Cardiac muscle cell (in vitro differentiated cells and primary cell): ENCODE measurements at places on chromosomes 6 and 20. TPM values are rescaled to one million over a fixed set of nuclear protein-coding genes. Genes with fewer than 3 reads are reported as not detected.

Gene PLCG1
- polyA plus RNA-seq, result 43.7 and 48.8 TPM in 2 replicates

Gene C6orf58
- not detected in 2 replicates for polyA plus RNA-seq

Gene LTA
- polyA plus RNA-seq, result not detected in 2 replicates

Gene GABRR2
- polyA plus RNA-seq, result 0.31 and 0.50 TPM in 2 replicates

Gene ZC2HC1B
- polyA plus RNA-seq, result not detected in 2 replicates

Gene TCF21
- 1.8 and 4.0 TPM in 2 replicates for polyA plus RNA-seq

Gene GPX5
- 0.92 and 3.6 TPM in 2 replicates for polyA plus RNA-seq

GRCh38 chr20:17169585-17170136 lies 57.2 kb upstream of the PCSK2 start:
- H3K36me3 ChIP-seq, result no peaks in the 10 kb centered on the region
- H3K4me1 ChIP-seq, result no peaks in the 10 kb centered on the region
- H3K4me3 ChIP-seq, result no peak overlapping the region
- no peaks in the 10 kb centered on the region for H3K27me3 ChIP-seq
- no peak overlapping the region for H3K27ac ChIP-seq

DNA sequence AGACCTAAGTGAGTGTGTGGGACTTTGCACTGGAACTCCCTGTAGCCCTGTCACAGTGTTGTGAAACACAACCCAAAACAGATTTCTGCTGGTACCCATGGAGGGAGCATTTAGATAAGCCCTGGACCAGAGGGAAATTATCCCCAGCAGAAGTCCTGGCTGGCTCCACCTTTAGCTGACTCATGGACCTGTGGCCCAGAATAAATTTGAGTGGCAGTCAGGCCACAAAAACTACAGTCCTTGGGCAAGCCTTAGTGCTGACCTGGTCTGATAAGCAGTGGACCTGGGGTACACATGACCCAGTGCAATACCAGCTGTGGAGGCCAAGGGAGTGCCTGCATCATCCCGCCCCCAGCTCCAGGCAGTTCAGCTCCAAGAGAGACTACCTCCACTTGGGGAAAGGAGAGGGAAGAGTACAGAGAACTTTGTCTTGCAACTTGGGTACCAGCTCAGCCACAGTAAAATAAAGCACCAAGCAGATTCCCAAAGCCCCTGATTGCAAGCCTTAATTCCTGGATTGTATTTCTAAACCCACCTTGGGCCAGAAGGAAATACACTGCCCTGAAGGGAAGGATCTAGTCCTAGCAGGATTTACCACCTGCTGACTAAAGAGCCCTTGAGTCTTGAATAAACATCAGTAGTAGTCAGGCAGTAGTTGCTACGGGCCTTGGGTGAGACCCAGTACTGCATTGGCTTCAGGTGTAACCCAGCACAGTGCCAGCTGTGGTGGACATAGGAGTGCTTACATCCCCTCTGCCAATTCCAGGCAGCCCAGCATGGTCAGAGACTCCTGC lies 140.4 kb upstream of the COL21A1 start:
- DNase-seq, result no peak
- no peaks in the 10 kb centered on the region for H3K27me3 ChIP-seq
- no peak overlapping the region for H3K4me3 ChIP-seq
- no peaks in the 10 kb centered on the region for H3K36me3 ChIP-seq
- H3K27ac ChIP-seq, result no peak overlapping the region
- no peaks in the 10 kb centered on the region for H3K4me1 ChIP-seq

DNA sequence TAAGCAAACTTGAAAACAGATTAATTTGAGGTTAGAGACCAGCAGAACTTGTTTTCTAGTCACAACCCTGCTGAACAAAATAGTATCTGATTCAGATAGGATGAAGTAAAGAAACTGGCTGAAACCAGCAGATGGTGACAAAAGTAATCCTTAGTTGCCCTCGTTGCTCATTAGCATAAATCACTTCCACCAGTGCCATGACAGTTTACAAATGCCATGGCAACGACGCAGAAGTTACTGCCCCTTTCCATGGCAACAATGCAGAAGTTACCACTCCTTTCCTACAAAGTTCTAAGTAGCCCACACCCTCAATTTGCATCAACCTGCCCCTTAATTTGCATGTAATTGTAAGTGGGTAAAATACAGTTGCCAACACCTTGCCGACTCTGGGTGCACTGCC lies 23.7 kb downstream of the SNRPB start:
- DNase-seq, result no peak
- H3K27me3 ChIP-seq, result peaks cover 7% of the 10 kb centered on the region
- no peak overlapping the region for H3K4me3 ChIP-seq
- no peaks in the 10 kb centered on the region for H3K4me1 ChIP-seq
- no peak overlapping the region for H3K27ac ChIP-seq

- no peaks in the 10 kb centered on the region for H3K27me3 ChIP-seq
- no peak for DNase-seq
- no peak overlapping the region for H3K4me3 ChIP-seq
- H3K36me3 ChIP-seq, result no peaks in the 10 kb centered on the region
- H3K27ac ChIP-seq, result no peak overlapping the region
Measured at GRCh38 chr6:112298021-112298745, 43.8 kb upstream of the LAMA4 start.

GRCh38 chr6:17267566-17267965 lies 13.6 kb upstream of the RBM24 start:
- H3K4me1 ChIP-seq, result no peaks in the 10 kb centered on the region
- no peaks in the 10 kb centered on the region for H3K27me3 ChIP-seq
- DNase-seq, result no peak
- H3K4me3 ChIP-seq, result no peak overlapping the region
- H3K27ac ChIP-seq, result no peak overlapping the region

DNA sequence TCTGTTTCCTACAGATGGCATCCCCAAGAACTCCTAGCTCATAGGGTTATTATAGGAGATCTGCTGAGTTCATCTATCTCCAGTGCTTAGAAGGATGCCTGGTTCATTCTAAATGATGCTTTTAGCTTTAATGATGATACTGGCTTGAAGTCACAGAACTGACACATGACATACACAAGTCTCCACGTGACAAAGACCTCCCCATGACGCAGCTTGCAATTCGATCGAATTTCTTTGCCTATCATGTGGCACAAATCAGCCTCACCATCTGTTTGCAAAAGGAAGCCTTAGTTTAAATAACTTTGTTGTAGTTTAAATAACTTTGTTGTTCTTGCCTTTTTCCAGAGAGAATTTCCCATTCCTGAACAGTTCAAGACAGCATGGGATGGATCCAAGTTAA lies 44.1 kb upstream of the FAM8A1 start:
- H3K27ac ChIP-seq, result no peak overlapping the region
- H3K36me3 ChIP-seq, result peaks cover 34% of the 10 kb centered on the region
- H3K4me3 ChIP-seq, result no peak overlapping the region
- H3K27me3 ChIP-seq, result no peaks in the 10 kb centered on the region
- H3K4me1 ChIP-seq, result no peaks in the 10 kb centered on the region

GRCh38 chr6:53107091-53107490 lies 41.5 kb downstream of the GCM1 start:
- H3K27ac ChIP-seq, result no peak overlapping the region
- no peak for DNase-seq
- peaks cover 8% of the 10 kb centered on the region for H3K4me1 ChIP-seq
- no peaks in the 10 kb centered on the region for H3K27me3 ChIP-seq

GRCh38 chr20:44170816-44171410 lies 16.1 kb downstream of the JPH2 start:
- no peak overlapping the region for H3K4me3 ChIP-seq
- peaks cover 43% of the 10 kb centered on the region for H3K4me1 ChIP-seq
- peaks cover 10% of the 10 kb centered on the region for H3K36me3 ChIP-seq
- H3K27me3 ChIP-seq, result no peaks in the 10 kb centered on the region

DNA sequence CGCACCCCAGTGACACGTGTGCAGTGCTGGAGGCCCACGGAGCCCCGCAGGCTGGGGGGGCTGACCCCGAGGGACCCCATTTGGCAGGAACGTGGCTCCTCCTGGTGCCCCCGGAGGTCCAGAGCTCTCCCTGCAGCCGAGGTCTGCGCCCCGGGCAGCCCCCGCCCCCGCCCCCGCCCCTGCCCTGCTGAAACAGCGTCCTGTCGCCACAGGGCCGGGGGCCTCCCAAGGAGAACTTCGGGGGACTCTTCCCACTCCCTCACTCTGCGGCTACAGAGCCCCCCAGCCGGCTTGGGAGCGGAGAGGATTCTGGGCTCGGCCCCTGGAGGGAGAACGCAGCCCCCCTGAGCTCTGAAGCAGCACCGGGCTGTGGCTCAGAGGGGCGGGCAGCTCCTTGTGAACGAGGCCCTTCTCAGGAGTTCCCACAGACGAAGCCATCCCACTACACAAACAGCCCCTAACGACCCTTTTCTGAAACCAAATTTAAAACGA lies 115.2 kb downstream of the DLL1 start:
- no peaks in the 10 kb centered on the region for H3K36me3 ChIP-seq
- no peak overlapping the region for H3K27ac ChIP-seq
- H3K4me3 ChIP-seq, result no peak overlapping the region
- no peaks in the 10 kb centered on the region for H3K4me1 ChIP-seq
- no peak for DNase-seq
